H9 (cell line): ENCODE measurements at places on chromosomes 6 and 20. TPM values are rescaled to one million over a fixed set of nuclear protein-coding genes. Genes with fewer than 3 reads are reported as not detected.

DNA sequence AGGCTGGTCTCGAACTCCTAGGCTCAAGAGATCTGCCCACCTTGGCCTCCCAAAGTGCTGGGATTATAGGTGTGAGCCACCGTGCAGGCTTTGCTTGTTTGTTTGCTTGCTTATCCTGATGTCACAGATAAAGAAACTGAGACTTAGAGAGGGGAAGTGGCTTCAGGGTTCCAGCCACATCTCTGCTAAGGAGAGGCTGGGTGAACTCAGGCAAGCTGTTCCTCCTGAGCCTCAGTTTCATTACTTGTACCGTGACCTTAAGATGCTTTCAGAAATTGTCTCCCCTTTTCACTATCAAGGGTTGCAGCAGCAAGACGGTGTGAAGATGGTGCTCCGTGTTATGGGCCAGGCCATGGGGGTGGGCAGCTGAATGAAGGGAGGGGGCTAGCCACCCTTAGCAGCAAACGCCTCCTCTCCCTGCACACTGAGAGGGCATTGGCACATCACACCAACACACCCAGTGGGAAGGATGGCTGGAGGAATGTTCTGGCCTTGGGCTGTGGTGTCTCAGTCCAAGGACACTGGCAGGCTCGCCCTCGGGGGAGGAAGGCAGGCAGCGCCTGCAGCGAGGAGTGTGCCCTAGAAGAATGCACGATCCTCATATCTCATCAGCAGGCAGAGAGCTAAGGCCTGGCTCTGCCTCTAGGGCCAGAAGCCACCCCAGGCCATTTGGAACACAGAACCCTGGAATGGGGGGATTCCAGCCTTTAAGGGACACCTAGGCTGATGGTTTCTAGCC is 48.2 kb upstream of the TLDC2 start:
- DNase-seq, result no peak

- DNase-seq, result no peak
Measured at GRCh38 chr6:167768471-167769215, 58.1 kb upstream of the AFDN start.

- DNase-seq, result no peak
Measured at GRCh38 chr20:58215116-58215515, 13.3 kb downstream of the ANKRD60 start.

Gene SNAP91
- 1.3 and 1.4 TPM in 2 replicates for total RNA-seq

DNA sequence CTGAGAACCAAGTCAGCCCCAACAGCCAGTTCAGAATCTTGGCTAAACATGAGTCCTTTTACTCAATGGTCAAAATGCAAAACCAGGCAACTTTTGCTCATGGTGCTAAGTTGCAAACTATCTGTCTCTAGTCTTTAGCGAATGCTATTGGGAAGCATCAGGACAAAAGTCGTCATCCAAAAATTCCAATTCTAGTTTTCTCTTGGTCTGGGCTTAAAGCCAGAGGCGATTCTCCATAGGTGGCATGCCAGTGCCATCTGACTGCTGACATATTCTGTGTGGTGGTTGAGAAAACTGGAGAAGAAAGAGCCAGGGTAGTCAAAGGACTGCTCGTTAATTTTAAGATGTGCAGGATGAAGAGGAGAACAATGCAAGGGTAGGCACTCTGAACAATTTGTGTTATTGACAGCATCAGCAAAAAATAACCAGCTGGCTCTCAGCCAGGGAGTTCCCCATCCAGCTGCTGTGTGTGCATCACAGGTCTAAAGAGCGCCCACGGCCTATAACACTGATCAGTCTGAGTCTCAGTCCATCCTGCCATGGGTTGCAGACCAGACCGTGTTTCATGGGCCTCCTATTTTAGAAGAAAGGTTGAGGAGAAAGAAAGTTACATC is 313.6 kb downstream of the ALDH8A1 start:
- no peak for DNase-seq

GRCh38 chr20:11544029-11544678 is 373.5 kb upstream of the BTBD3 start:
- no peak for DNase-seq

- no peak for DNase-seq
Measured at GRCh38 chr6:123668965-123669591, 32.3 kb upstream of the TRDN start.

Gene ZC3H12D
- 0.07 and 0.15 TPM in 2 replicates for total RNA-seq

Gene MYLK2
- 0.57 and 0.74 TPM in 2 replicates for total RNA-seq
